ENCODE measurements at places on chromosomes 6 and 20.

DNA sequence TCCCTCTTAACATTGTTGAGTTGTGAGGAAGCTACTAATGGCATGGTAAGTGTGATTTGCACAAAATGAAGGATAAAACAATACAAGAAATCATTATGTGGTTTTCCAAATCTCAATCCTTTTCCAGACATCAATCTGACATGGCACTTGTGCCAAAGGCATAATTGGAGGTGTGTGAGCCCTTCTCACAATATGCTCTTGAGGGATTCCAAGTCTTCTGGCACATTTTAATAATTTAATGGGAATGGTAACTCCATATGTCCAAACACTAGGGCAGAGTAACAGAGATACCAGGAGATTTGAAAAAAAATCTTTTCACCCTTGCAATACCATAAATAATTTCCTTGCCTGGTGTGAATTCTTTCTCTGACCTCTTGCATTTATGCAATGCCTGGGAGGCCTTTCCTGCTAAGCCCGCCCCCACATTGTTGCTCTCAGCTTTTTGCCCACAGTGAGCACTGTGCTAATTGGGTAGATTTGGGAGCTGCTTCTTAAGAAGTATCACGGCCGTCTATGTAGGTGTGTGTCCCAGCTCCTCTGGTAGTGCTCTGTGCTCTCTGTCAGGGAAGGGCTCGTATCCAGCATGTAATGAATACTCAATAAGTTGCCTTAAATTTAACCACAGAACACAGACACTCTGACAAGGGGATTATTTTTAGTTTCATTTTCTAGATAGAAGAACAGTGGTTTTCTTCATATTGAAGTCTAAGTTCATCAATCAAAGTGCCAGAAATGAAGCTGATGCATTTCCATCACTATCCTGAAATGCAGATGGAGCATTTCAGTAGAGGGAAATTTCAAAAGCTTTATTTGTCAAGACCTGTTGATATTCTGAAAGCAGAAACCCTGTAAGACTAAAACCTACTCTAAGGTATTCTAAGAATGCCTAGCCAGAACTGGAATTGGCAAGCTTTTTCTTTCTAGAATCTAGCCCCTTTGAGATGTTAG is 54.4 kb upstream of the CEP85L start:
- no peak for DNase-seq

GRCh38 chr6:150185732-150186117 is 42.9 kb downstream of the PPP1R14C start:
- DNase-seq, result no peak

DNA sequence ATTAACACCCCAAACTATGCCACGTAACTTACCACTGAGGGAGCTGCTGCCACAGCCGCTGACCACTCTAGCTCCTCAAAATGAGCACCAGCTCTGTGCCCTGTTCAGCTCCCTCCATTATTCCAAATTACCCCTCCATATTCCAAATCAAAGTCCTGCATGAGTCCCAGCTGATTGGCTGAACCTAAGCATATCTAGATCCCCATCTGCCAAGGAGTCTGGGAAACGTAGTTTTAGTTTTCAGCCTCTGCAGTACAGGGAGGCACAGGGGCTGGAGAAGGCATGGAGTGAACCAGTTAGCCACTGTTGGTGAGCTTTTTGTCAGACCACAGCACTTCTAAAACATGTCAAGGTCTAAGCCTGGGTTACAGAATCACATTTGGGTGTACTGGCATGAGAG is 15.9 kb downstream of the UNC5CL start:
- DNase-seq, result no peak

GRCh38 chr20:48284837-48285236 is 499.6 kb upstream of the SULF2 start:
- no peak for DNase-seq

DNA sequence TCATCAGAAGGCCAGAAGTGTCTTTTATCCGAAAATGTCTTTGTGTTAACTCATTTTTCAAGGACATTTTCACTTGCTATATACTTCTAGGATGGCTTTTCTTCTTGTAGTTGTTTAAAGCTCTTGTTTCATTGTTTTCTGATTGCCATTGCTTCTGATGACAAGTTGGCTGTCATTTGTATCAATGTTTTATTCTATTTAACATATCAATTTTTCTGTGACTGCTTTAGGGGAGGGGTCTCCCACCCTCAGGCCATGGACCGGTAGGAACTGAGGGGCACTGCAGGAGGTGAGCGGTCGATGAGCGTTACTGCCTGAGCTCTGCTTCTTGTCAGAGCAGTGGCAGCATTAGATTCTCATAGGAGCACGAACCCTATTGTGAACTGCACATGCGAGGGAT is 65.8 kb downstream of the AK9 start:
- no peak for DNase-seq

GRCh38 chr6:40724886-40725285 is 137.7 kb upstream of the LRFN2 start:
- DNase-seq, result no peak

DNA sequence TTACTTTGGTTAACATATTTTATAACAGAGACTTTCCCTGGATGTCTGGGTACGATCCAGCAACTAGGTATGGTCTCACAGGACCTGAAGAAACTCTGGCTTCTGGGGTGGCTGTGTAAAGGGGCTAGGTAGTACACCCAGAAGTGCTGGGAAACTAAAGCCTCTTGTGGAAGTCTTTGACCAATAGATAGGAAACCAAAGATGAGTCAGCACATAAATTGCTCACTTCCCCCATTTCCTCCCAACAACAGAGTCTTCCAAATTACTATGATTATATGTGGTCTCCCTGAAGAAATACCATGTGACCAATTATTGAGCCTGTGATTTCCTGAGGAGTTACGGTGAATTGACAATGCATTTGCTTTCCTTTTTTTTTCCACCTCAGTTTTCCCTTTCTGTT is 26.8 kb upstream of the TBX18 start:
- DNase-seq, result peak; percentile 21

- no peak for DNase-seq
Observed at GRCh38 chr6:16472349-16473069, 234.1 kb downstream of the GMPR start.

DNA sequence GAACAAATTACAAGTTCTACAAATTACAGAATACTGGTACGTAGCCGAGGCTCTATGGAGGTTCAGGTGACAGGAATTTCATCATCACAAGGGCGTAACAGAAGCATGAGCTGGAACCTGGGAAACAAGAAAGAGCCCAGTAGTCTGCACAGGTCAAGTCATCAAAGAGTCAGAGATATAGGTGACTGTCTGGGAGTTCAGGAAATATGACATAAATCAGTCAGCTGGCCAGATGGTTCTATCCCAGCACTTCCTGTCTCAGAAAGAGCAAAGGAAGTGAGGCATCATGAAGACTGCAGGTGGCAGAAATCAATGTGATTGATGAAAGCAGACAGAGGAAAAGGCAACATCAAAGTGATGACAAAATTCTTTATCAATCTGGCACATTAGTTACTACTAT is 23.3 kb downstream of the MYCT1 start:
- no peak for DNase-seq

DNA sequence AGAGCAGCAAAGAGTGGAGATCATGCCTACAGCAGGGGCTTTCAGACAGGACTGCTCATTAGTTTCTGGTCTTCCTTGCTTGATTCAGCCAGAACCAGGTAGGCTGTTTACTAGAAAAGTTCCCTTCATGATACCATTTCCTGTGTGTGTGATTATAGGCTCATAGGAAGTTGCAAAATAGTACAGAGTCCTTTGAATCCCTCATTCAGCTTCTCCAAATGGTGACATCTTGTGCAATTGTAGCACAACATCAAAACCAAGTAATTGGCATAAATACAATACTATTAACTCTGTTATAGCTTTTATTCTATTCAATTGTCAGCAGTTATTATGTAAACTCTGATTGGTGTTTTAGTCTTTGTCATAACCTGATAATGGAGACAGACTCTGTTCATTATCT is 347.3 kb upstream of the CDH4 start:
- no peak for DNase-seq

GRCh38 chr20:17380801-17381200 is 150.4 kb downstream of the BFSP1 start:
- DNase-seq, result no peak

DNA sequence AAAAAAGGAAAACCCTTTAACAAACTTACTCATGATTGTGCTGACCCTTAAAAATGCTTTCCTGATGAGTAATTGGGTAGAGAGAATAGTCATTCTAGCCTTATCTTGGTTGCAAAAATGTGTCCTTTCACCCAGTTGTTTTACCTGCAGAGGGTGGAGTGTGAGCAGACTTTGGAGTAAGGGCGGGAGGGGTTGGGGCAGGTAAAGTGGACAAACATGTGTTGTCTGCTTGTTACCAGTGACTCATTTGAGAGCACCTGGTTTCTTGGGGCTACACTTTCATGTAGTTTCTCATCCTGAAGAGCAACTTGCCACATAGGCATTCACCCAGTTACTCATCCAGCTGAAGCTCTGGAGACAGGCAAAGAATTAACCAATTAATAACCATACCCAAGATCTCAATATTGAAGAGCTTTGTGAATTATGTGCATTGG is 121.1 kb downstream of the TNFRSF21 start:
- DNase-seq, result no peak

GRCh38 chr6:11820821-11821220 is 42.2 kb upstream of the ADTRP start:
- no peak for DNase-seq

DNA sequence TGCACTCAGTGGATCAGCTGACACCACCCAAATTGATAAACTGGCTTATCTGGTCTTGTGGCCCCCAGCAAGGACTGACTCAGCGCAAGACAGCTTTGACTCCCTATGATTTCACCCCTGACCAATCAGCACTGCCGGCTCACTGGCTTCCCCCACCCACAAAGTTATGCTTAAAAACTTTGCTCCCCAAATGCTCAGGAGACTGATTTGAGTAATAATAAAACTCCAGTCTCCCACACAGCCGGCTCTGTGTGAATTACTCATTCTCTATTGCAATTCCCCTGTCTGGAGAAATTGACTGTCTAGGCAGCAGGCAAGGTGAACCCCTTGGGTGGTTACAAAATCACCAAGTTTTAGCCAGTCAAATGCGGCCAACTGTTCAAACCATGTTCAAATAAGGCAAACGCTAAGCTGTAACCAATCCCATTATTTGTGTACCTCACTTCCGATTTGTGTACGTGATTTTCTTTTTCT is 32.5 kb downstream of the SLC22A2 start:
- no peak for DNase-seq

GRCh38 chr6:134835993-134836392 is 113.9 kb downstream of the ALDH8A1 start:
- DNase-seq, result no peak

DNA sequence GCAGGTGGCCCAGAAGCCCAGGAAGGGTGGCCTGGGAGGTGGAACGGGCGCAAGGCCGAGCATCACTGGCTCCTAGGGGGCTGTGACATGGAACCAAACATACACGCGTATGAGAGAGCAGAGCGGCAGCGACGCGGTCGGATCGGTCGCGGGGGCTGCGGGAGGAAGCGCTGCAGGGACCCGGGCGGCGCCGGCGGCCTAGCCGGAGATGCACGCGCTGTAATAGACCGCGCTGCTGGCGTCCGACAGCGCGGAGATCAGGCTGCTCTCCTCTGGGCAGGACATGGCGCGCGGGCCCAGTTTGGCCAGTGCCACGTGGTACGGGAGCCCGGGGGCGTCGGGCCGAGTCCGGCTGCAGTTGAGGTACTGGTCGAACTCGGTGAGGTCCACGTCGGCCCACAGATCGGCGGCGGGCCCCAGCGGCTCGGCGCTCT is 1.5 kb downstream of the SOX18 start:
- DNase-seq, result no peak

DNA sequence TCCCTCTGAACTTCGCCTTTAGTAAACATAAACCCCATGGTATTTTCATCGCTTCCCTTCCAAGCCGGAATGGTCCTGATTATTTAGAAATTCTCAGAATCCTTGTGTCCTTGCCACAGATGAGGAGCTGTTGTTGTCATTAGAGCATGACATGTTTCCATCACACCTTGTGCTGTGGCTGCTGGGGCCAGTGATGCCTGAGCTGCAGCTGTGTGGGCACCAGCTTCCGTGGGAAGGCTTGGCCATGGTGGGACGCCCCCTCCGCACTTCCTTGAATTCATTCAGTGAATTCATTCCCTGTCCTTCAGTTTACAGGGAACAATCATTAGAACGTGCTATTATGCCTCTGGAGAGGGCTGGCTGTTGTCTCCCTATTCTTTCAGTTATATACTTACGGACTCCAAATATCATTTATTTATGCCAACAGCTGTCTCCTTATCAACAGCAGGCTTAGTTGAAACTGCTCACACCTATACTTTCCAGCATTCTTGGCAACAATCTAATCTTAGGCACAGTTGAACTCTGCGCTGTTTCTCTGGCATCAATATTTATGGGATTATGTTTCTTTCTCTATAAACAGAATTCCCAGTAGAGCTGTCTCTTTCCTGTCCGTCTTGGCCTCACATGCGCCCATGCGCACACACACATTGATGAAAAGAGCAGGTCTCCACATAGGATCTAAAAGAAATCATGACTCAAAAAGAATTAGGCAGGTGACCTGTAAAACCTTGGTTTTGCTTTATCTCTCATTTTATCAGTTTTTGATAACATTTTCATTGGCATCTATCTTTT is 9.0 kb downstream of the ADGRF1 start:
- no peak for DNase-seq

Measured in hematopoietic multipotent progenitor cell (in vitro differentiated cells).